K562 (cell line): ENCODE measurements at places on chromosomes 2 and 18.

GRCh38 chr2:72146347-72147302 lies 1.0 kb downstream of the CYP26B1 start:
- DNase-seq: no peak

DNA sequence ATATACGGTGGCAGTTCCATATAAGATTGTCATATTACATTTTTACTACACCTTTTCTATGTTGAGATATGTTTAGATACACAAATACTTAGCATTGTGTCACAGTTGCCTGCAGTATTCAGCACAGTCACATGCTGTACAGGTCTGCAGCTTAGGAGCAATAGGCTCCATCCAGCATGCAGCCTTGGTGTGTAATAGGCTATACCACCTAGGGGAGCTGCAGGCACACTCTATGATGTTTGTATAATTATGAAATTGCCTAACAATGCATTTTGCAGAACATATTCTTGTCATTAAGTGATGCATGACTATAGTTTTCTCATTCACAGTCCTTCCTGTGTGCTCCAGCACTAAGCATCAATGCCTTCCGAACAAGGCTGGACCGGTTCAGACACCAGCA lies 133.4 kb downstream of the NDUFA10 start:
- no peak for DNase-seq

DNA sequence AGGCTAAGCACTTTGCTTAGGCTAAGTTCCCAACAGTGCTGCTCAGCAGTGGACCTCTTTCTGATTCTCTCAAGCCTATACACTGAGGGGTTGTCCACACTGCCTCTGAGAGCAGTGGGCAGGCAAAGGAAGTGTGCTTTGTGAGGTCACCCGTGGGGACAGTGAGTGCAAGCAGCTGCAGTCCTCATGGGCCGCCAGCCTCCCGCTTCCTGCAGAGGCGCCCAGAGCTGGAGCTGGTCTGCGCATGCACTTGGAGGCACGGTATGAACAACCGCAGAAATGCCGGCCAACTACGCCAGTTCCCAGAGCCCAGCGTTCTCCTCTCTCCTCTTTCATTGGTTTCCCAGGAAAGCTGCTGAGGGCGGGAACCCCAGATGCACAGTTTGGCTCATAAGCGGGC lies 149.5 kb upstream of the DLX2 start:
- DNase-seq: no peak

- no peak for DNase-seq
Measured at GRCh38 chr2:221943076-221943810, 355.6 kb downstream of the PAX3 start.

DNA sequence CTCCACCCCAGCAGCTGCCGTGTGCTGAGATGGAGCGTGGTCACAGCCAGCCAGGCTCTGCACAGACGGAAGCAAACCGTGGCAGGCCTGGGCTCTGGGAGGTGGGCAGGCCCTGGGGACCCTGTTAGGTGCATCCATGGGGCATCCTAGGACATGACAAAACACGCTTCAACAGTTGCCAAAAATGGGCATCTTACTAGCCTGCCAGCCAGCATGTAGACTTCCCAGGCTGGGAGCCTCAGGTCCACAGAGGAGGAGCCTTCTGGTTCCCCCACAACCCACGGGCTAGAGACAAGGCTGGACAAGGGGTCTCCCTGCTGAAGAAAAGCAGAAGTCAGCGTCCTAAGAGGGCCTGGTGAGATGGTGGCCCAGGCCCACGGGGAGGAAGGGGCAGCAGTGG lies 139.5 kb downstream of the HDAC4 start:
- DNase-seq: no peak

DNA sequence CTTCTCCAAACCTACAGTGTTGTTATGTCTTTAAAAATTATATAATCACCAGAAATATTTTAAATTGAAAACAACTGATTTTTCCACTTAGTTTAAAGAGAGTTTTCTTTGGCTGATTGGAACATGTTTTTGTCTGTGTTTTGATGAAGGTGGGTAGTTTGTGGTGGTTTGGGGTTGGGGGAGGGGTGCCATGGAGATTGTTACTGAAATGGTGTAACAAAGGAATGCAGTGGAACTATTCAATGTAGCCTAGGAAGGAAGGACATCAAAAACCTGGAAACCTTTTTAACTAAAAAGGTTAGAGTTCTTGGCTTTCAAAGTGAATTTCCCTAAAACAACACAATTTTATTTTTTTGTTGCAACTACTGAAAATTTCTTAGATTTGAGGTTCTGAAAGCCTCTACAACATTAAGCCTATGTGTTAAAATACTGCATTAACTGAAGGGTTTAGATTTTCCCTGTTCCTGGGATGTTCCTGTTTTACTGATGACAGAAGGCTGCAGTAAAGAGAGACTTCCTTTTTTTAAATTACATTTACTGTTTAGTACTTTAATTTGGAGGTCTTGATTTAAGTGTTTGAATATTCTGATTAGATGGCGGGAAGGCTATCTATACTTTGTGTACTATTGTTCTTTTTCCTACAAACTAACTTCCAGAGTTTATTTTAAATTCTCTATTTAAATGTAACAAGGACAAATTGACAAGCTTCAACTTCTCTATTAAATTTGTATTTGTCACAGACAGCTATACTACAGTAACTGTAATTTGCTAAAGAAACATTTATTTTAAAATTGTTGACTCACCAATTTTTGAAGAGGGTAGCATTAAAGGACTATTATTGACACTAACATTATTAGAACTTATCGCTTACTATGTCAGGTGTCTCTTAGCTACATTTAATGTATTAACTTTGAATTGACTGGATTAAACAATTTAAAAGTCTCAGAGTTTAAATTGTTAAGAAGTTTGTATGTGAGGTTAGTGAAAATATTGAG lies 87.7 kb downstream of the LIMS1 start:
- no peak for DNase-seq

DNA sequence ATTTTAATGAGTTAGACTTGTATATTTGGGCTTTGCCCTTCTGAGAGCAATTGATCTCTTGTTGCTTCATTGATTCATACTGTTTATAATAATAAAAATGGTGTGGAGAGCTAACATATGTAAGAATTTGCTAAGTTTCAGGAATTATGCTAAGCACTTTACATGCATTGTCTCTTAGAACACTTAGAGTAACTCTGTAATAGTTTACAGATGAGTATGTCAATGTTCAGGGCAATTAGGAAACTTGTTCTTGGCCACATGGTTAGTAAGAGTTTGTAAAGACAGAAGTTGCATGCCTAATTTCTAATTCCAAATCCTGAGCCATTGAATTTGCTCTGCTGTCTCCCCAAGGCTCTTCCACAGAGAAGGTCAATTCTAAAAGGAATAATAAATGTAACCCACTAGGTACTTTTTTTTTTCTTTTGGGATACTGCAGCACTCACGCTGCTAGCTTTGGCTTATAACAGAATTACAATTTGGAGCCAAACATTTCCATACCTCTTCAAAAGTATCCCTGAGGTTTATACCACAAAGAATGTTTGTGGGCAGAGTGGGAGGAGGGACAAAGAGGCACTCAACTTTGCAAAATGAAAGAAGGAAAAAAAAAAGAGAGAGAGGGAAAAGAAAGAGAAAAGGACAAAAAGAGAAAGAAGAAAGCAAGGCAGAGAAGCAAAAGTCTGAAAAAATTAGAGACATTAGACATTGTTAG lies 232.4 kb downstream of the CALCRL start:
- DNase-seq: no peak

DNA sequence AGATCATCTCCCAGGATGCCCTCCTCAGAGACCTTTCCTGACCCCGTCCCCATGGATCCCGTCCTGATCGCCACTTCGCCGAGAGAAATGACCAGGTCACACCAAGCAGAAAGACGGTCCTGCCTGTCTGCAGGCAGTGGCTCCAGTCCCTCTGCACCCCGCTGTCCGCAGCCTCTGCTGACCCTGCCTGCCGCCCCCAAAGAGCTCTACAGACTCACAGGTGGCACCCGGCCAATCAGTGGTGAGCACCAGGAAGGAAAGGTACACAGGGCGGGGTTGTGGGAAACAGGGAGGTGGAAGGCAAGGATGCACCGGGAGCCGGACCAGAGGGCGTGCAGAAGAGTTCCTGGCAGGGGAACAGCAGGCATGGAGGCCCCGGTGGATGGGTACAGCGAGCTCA lies 94.8 kb downstream of the NDUFA10 start:
- no peak for DNase-seq

- DNase-seq: no peak
Measured at GRCh38 chr2:3141696-3142095, 235.9 kb downstream of the EIPR1 start.
